ELR (cell line): ENCODE measurements at places on chromosomes 13 and 19.

- no peak for DNase-seq
Measured at GRCh38 chr19:11860721-11861120, 12.2 kb downstream of the ZNF439 start.

GRCh38 chr13:76043874-76044273 is 407.7 kb downstream of the LMO7 start:
- no peak for DNase-seq

DNA sequence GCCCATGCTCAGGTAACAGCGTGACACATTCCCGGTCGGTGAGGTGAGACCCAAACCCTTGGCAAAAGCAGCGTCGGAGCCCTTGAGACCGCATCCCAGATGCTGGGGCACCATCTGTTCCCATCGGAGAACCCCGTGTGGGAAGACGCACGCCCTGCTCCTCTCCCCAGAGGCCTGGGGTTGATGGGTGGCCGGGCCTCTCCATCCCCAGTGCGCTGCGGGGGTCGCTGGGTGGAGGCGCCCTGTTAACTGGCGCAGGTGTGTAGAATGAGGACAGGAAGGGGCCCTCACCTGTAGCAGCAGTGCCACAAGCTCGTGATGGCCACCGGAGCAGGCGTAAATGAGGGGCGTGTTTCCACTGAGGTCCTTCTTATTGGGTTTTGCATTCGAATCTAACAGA is 24.6 kb downstream of the PDCD5 start:
- DNase-seq: no peak

- no peak for DNase-seq
Measured at GRCh38 chr19:39949026-39949747, 14.8 kb upstream of the FCGBP start.

- DNase-seq: no peak
Measured at GRCh38 chr13:29782798-29783197, 67.6 kb downstream of the UBL3 start.

DNA sequence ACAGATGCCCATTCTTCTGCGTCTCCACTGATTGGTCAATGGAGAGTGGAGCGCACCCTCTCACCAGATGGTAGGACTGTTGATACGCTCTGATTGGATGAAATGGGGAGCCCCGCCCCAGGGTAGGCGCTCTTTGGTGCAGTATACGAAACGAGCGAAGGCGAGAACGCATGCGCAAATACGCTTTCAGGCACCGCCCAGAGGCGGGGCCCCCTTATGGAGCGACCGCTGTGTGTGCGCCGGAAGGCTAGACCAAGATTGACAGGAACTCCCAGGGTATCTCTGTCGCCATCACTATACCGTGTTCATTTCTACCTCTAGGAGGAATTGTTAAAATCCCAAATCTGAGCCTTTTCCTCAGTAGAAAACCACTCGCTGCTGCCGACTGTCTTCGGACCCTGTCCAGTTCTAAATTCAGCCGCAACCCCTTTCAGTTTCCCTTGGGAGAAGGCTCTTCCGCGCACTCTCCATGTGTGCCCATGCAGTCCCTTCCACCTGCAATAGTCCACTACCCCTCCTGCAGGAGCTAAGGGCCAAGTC is 720 bp upstream of the HNRNPL start:
- peak; percentile 100 for DNase-seq

GRCh38 chr19:48506138-48506733 is 5.4 kb downstream of the LMTK3 start:
- peak; percentile 80 for DNase-seq

DNA sequence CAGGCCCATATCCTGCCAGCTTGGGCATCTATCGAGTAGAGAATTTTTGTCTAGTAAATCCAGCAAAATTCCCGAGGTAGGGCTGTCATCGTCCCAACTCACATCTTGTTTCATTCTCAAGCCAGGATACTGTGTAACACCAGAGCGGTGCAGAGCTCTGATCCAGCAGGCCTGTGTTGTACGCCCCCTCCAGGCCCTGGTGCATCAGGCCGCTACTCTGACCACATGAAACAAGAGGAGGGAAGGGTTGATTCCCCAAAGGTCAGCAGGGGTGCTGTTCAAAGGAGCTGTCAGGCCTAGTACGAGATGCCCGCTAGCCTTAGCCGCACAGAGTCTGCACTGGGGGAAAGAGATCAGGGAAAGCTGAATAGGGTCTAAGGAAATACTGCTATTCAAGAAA is 276.0 kb downstream of the SLC7A1 start:
- no peak for DNase-seq

GRCh38 chr13:19150226-19150625 is 31.4 kb downstream of the TUBA3C start:
- DNase-seq: no peak

DNA sequence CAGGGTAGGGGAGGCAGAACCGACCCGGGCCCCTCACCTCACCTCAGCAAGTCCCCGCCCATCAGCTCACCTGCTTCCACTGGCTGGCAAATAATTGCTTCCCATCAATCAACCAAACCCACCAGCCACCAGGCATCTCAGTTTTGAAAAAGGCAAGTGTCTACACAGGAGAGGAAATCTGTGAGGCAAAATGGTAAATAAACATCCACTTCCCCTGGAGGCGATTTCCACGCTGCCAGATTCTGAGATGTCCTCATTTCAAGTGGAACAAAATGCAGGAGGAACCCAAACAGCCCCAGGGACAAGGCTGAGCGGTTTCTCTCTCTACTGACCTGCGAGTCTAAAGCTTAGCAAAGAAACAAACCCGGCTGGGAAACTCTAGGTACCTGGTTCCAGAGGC is 117.5 kb downstream of the CRYL1 start:
- no peak for DNase-seq

DNA sequence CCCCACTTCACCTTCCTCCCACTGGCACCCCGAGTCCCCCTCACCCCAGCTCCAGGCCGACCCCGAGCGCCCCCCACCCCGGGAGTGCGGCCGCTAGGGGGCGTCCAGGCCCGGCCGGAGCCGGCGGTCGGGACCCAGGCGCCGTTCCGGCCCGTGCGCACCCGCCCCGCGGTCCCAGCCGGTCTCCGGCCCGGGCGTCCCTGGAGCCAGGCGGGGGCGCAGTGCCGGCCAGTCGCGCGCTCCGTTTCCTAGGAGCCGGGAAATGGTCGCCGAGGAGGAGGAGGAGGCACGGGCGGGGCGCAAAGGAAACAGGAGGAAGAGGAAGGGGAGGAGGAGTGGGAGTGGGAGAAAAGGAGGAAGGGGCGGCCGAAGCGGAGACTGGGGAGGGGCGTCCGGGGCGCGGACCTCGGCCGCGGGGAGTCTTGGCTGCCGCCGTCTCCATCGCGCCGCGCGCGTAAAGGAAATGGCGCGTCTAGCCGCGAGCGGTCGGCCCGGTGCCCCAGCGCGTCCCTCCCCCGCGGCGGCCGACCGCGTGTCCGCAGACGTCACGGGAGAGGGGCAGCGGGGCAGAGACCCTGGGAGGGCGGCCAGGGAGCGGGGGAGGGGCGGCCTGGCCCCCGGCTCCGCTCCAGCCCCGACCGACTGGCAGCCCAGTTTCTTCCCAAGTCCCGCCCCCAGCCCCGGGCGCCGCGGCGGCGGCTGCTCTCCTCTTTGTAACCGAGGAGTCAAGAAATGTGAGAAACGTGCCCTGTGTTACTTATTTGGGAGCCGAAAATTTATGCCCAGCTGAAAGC is 1.1 kb upstream of the KCTD15 start:
- DNase-seq: peak; percentile 72

DNA sequence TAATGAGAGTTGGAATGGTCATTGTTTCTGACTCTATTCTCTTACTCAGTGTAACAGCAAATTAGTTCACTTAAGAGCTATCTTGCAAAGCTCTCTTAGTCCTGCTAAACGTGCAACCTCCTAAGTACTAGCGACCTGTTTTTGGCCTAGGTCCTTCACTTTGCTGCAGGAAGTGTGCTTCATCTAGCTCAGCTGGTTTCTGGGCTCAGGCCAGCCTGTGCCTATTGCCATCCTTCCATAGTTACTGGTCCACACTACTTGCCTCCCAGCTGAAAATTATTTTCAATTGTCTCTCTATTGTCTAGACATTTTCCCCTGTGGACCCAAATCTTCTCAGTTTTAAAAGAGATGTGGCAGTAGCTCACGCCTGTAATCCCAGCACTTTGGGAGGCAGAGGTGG is 561.3 kb downstream of the FGF9 start:
- DNase-seq: no peak

- DNase-seq: peak; percentile 39
Measured at GRCh38 chr13:48159826-48160225, 64.9 kb upstream of the MED4 start.

GRCh38 chr13:113404723-113405471 is 41.0 kb upstream of the GRTP1 start:
- DNase-seq: no peak

- peak; percentile 66 for DNase-seq
Measured at GRCh38 chr13:98300956-98301641, 124.0 kb upstream of the RNF113B start.

- DNase-seq: no peak
Measured at GRCh38 chr13:112331675-112332074, 44.5 kb upstream of the SPACA7 start.

- DNase-seq: peak; percentile 91
Measured at GRCh38 chr19:32580901-32581704, at the start of gene PDCD5. Gene PDCD5 (plus strand): TSS chr19:32581190. CDS start chr19:32581262, 72 bp downstream.

- no peak for DNase-seq
Measured at GRCh38 chr13:91312324-91312723, 35.2 kb upstream of the MIR17HG start.

DNA sequence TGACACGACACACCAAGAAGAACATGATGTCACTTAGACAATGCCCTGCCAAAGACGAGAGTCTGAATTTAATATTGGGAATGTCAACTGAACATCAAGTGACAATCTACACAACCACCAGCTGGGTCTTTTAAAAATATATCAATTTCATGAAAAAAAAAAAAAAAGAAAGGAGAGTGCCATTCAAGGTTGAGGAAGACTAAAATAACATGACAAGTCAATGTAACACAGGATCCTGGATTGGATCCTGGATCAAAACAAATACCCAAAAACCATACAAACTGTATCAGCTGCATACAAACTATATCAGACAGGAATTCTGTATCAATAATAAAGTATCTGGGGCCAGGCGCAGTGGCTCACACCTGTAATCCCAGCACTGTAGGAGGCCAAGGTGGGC is 4.7 kb downstream of the ZNF329 start:
- DNase-seq: no peak

GRCh38 chr13:59144700-59145099 is 1019.0 kb downstream of the DIAPH3 start:
- DNase-seq: no peak

GRCh38 chr13:45412274-45413049 is 5.7 kb downstream of the SLC25A30 start:
- DNase-seq: peak; percentile 19

DNA sequence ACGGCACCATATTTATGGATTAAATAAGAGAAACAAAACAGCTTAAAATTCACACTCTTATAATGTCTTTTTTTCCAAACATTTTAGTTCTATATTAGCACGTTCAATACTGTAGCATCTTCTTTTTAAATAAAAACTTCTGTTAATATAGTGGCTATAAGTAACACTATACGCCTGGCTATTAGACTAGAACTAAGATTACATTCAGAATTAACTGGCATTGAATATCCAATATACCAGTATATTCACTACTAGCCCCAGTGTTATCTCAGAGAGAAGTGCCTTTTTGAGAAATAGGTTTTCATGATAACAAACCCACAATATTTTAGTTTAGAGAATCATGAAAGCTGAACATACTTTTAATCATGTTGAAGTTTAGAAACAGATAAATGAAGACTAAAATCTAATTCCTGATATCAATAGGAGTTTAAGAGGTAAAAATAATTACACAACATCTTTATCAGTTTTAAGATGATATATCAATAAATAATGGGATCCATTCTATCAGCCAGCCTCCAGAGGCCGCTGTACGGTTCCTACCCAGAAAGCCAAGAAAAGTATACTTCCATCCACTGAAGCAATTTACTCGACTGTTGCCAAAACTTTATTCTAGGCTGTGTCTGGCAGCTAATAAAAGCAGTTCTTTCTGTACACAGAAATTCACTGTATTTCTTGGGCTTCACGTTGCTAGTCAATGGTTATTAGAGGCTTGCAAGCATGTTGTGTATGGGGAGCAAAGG is 1113.4 kb upstream of the MIR17HG start:
- DNase-seq: peak; percentile 9

DNA sequence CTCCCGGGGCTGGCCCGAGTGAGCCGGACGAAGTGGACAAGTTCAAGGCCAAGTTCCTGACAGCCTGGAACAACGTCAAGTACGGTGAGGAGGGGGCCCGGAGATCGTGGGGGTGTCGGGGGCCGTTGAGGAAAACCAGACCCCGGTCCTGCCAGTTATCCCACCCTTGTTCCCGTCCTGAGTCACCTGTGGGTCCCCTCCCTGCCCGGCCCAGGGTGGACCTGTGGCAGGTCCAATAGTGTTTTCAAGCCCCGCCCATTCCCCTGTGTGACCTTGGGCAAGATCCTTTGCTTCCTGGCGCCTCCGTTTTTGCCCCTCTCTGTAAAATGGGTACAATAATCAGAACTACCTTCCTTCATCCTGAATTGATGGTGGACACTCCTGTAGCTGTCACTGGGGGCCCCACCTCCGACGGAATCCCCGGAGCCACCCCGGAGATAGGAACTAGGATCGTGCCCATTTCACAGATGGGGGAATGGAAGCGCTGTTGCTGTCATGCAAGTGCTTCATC is 593 bp downstream of the ATG4D start:
- peak; percentile 49 for DNase-seq

DNA sequence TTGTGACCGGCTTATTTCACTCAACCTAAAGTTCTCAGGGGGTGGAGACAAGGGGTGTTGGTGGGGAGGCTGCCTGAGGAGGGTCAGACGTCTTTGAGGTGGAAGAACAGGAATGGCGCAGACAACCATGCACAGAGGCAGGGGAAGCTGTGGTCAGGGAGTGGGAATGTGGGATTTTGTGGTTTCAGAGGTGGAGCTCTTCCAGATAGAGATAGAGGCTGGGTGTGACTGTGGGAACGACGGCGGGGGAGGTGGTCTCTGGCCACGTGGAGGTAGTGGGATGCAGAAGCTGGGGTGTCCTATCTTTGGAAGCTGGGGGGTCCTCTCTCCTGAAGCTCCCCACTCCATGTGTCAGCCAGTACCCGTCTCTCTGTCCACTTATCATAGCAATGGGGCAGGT is 7.8 kb upstream of the KLK14 start:
- no peak for DNase-seq

- DNase-seq: no peak
Measured at GRCh38 chr13:78875792-78876580, 217.0 kb upstream of the OBI1 start.

- peak; percentile 20 for DNase-seq
Measured at GRCh38 chr13:46172531-46172991, 9.4 kb downstream of the LCP1 start.

DNA sequence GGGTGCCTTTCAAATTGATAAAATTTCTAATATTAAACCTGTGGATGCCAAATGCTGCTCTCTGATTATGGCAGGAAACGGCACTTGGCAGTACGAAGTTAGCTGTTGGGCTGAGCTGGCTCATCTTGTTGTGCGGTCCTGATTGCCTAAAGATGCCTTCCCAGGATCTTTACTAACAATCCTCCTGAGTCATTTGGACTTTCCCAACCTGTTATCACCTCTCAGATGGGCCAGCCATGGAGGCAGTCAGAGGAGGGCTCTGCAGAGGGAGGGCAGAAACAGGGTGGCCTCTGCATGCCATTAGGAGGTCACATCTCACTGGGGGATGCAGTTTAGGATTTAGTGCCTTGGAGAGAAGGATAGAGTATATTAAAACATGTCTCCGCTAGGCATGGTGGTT is 27.3 kb downstream of the ALOX5AP start:
- peak; percentile 16 for DNase-seq

- DNase-seq: no peak
Measured at GRCh38 chr19:4584670-4585460, 25.4 kb upstream of the SEMA6B start.

GRCh38 chr13:94753327-94753726 is 41.0 kb upstream of the SOX21 start:
- DNase-seq: no peak

- no peak for DNase-seq
Measured at GRCh38 chr13:33256148-33256840, 29.3 kb downstream of the STARD13 start.
